CD8-positive, alpha-beta memory T cell (primary cell): ENCODE measurements at places on chromosomes 5 and 9.

GRCh38 chr5:171600741-171601265, 181.4 kb downstream of the FGF18 start:
- no peak for DNase-seq

DNA sequence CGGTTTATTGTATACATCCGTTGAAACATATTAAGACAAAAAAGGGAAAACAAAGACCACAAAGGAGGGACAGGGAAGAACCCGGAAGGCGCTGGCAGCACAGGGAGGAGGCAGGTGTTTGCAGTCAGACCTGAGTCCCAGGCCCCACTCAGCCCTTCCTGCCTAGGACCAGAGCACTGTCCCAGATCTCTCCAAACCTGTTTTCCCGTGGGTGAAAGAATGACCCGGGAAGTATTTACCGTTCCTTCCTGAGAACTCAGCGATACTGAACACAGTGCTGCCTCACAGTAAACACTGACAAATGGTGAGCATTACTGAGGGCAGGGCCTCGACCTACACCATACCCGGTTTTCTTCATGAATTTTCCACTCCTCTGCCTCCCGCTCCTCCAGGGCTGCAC, 1.2 kb downstream of the ABO start:
- DNase-seq = no peak

DNA sequence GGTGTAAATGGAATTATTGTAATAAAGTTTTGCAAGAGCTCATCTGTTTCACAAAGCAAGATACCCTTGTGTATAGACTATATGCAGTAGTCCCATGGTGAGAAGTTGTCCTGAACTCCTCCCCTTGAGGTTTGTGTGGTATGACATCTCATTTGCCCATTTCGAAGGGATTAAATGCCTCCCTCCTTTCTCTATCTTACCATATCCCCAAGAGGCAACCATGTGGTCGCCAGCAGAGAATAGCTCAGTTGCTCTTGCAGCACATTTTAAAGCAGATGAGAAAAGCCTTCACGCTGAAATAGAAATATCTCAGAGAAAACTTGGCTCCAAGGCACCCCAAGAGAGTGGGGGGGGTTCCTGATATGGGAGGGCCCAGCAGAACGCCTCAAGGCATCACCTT, 4.6 kb downstream of the SEMA6A start:
- DNase-seq = no peak

GRCh38 chr5:75512383-75513074, 838 bp downstream of the POLK start:
- no peak for DNase-seq

GRCh38 chr9:22111176-22111953, 102.3 kb upstream of the CDKN2B start:
- no peak for DNase-seq

DNA sequence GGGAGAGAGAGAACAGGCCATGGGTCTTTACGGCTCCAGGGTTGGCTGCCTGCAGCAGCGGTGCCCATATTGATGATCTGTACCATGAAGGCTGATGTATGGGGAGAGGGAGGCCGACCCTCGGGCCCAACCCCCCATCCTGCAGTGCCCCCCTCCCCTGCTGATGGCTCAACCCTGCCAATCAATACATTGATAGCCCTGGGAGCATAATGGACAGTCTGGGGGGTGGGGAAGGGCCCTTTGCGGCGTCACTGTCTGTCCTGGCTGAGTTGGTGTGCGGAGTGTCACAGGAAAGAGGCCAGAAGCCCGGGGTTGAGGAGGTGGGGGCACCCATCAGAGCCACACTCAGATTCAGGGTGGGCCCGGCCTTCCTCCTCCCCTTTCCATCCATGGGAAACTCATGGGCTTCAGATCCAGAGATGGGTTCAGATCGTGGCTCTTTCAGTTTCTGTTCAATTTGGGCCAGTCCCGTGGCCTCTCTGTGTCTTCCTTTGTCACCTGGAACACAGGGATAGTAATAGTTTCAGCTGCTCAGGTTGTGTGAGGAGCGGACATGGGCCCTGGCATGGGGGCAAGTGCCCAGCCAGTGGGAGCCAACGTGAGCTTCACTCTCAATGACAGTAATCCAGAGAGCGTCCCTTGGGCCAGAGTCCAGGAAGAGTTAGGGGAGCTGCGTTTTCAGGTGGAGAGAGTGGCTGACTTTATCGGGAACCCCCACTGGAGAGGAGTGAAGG, 9.5 kb downstream of the FGF18 start:
- DNase-seq = no peak

GRCh38 chr5:141875022-141875740, 3.0 kb downstream of the PCDH1 start:
- DNase-seq = no peak

DNA sequence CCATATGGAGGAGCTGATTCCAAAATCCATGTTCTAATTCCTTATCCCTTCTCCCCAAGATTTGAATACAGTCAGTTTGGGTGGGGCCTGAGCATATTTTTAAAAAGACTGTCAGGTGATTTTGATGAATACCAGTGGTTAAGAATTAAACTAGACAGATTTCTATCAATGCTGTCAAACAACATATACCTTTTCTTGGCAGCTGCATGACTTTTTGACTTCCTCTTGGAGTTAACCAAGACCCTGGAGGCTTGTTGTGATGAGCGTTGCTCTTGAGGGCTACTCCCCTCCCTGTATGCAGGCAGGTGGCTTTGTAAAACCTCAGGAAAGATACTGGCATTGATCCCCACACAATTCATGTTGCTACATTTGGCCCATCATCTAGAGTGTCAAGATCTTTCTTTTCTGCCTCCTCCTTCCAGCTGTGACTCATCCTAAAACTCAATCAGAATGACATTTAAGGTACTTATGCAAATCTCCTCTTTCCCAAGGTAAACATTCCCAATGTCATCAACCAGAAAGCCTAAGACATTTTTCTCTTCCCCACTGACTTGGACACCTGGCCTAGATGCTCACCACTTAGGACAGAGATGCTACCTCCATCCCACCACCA, 61.7 kb downstream of the PPP2R2B start:
- no peak for DNase-seq

- no peak for DNase-seq
These were observed 372.3 kb upstream of the CDH18 start for GRCh38 chr5:20360263-20360662.

GRCh38 chr9:136110082-136111061, 8.3 kb downstream of the TMEM250 start:
- DNase-seq = peak; percentile 68

GRCh38 chr9:118652912-118653311, 716.3 kb downstream of the BRINP1 start:
- no peak for DNase-seq

DNA sequence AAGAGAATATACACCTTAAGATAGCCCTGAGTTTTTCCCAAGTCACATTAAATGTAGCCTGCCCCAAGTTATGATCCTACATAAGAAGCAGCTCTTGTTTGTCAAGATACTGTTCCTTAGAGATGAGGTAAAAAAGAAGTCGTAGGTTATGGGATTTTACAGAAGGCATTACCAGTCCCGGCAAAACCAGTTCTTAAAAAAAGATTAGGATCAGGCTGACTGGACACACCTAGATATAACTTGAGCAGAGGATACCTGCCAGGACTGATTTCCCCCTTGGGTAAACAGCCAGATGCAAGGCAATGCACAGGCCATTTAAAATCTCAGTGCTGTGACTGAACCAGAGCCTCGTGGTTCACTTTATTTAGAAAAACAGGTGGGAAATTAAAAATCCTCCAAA, 14.1 kb upstream of the SEMA5A start:
- DNase-seq = no peak

GRCh38 chr5:109145139-109145538, 264.6 kb downstream of the PJA2 start:
- DNase-seq = no peak

DNA sequence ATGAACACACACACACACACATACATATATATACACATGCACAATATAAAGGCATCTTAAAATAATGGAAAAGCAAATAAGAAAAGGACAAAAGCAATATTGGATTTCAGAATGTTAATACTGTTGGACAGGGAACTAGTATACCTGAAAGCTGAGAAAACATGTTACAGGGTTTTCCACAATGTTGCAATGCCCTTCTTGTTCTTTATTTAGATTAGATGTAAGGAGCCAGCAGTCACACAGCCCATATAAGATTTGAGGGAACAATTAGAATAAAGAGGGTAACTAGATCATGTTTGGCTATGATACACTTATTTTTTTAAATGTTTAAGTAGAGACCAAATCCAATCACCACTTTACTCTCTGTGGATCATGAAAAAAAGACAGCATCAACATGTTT, 61.7 kb downstream of the SH3TC2 start:
- DNase-seq = no peak

- DNase-seq = no peak
These were observed 616.1 kb upstream of the RGMB start for GRCh38 chr5:98157368-98157767.

GRCh38 chr9:27572918-27573633, at the start of gene C9orf72:
Gene C9orf72, minus strand, starts transcription at chr9:27573481. Its CDS starts 6,361 bp downstream, at chr9:27567120.
- peak; percentile 91 for DNase-seq

DNA sequence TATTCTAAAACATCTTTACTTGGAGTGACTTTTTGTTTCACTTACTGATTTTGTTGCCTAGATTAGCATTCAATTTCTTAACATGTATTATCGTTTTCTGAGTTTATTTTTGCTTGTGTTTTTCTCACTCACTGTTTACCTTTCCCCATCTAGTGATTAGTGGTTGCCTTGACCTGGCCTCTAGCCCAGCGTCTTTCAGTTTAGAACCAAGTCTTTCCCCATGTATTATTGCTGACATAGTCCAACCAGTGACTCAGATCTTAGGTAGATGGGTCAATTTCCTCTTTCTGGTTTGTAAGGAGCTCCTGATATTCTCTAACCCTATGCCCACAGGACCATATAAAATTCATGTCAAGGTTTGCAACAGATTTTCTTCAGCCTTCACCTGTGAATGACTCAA, 135.5 kb downstream of the PRR16 start:
- DNase-seq = no peak

- no peak for DNase-seq
These were observed 97.4 kb upstream of the TRIM32 start for GRCh38 chr9:116589392-116590354.

DNA sequence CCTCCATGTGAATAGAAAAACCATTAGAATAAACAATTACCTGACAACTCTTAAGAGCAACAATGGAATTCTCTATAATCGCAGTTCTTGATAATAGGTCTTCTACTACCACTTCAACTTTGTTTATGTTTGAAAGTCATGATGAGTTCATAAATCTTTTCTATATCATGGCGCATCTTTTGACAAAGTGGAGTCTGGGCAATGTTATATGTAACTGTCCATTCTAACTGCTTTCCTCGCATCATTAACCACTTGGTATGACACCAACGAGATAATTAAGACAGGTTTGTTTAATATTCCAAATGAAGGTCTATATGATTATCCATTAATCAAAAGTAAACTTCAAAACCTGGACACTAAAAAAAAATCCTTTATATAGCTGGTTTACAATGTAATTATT, 272.0 kb downstream of the DENND1A start:
- DNase-seq = no peak

GRCh38 chr5:149682532-149683075, 47.5 kb upstream of the PPARGC1B start:
- DNase-seq = no peak

DNA sequence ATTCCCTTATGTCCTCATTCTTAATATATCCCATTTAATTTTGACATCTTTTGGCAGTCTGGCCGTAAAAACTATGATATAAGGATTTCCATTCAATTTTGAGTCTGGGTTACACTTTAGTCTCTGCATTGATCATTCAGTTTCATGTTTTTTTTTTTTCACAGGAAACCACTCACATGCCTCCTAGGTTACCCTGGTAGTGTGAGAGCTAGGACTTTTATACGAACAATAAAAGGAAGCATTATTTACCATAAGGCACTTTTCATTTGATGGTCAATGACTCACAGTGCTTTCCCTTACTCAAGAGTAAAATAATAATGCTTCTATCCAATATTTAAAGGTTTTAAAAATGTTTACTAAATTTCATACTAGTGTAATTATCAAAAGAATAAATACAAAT, 16.4 kb upstream of the DMAC1 start:
- DNase-seq = no peak

DNA sequence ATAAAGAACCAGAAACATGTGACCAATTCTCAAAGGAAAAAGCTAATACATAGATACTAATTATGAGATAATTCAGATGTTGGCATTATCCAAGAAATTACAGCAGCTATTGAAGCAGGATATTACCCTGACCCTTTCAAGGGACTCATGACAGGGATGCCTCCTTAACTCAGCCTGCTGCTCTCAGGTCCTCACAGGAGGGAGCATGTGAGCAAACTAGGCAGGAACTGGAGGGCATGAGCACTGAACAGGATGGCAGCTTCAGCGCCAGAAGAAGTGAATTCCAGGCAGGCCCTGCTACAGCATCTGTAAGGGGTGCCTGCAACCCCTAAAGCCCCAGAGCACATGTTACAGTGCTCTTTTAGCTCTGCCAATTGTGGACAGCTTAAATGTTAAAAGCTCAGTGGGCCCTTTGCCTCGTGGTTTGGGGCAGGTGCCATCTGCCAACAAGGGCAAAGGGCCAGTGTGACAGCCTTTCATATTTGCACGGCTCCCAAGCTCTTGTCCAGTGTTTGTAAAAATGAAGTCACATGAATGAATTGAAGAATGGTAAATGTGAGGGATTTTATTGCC, 464.7 kb upstream of the COX7C start:
- DNase-seq = no peak

- no peak for DNase-seq
These were observed 12.8 kb downstream of the FAM81B start for GRCh38 chr5:95403996-95404395.

DNA sequence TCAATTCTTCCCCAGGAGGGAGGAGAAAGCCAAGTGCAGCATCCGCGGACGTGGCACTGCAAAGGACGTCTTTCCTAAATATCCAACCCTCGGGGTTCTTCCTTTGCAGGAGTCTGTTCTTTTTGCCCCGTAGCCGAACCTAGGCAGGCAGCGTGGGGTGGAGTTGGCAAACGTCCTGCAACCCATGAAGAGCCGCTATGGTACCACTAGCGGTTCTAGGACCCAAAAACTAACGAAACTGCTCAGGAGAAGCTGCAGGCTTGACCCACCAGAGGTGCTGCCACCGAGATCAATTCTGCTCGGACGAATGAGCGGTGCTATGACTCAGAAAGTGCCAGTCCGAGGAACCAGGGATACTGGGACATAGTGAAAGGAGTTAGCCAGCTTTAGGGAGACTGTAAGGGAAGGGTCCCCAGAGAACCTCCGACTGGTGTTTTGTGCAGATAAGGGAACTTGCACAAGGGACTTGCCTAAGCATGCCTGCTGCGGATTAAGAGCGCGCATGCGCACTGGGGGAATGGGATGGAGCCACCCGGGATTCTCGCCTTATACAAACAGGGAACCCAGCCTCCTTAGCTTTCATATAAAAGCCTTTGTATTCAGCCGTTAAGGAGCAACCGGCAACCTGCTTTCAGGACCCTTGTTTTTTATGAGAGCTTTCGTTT, 32.7 kb downstream of the ANXA2R start:
- DNase-seq = peak; percentile 72

DNA sequence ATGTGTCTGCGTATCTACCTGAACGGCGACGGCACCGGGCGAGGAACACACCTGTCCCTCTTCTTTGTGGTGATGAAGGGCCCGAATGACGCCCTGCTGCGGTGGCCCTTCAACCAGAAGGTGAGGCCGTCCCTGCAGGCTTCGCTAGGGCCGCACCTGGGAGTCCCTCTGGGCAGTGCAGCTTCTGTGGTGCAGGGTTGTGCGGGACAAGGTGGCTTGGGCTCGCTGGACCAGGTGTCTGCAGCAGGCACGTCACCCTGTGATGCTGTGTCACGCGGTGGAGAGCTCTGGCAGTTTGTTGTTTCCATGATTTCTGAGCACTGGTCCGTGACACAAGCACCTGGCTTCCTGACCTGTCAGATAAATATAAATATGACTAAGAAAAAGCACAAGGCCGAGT, 20.7 kb downstream of the FBXW5 start:
- no peak for DNase-seq
